ENCODE measurements at places on chromosomes 3 and 15.

DNA sequence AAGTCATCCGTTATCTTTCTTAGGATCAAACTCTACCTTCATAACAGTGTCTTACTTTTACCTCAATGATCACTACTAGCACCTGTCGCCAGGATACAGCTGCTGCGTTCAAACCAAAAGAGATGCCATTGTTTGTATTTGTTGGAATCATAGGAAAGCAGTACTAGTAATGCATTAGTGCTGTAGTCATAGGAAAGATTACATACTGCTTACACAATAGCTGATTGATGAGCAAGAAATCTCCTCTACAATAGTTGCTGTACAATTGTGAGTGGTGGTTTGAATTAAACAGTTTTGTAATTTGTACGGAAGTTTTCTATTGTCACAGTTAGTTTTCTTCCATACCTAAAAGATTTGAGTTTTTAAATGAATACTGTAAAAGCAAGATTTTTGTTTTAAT, 21.4 kb downstream of the ACAP2 start:
- DNase-seq: no peak

DNA sequence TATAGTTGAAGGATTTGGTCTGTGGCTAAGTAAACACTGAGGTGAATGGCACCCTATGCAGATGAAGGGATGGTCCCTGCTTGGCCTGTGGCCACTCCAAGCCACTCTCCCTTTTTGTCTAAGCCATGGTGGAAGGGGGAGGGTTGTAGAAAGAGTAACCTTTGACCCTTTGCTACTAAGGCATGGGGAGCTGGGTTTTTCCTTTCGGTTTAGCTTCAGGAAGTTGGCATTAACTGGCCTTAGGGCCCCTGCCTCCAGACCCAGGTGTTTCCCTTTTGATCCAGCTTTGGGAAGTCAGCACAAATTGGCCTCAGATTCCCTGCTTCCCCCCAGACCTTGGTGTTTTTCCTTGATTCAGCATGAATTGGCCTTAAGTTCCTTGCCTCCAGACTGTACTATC, 49.5 kb downstream of the EFCAB12 start:
- DNase-seq: no peak

- no peak for DNase-seq
These were observed 18.7 kb upstream of the ZXDC start for GRCh38 chr3:126494204-126494969.

GRCh38 chr3:152459118-152459515, 190.4 kb downstream of the MBNL1 start:
- no peak for DNase-seq

GRCh38 chr3:141845407-141846049, 30.9 kb upstream of the ATP1B3 start:
- no peak for DNase-seq
